ENCODE measurements at places on chromosomes 4 and X.

GRCh38 chr4:95601356-95601755, 52.6 kb upstream of the UNC5C start:
- no peak for DNase-seq

DNA sequence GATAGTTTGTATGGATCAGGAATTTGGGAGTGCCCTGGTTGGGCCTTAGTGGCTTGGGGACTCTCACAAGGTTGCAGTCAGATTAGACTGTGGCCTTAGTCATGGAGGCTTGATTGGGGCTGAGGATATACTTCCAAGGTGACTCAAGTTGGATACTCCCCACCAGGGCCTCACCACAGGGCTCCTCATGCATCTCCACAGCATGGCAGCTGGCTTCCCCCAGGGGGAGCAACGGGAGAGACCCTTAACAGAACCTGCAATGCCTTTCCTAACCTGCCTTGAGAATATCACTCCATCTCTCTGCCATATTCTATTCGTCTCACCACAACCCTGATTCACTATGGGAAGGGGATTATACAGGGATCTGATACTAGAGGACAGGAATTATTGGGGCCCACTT, 161.9 kb downstream of the RELL1 start:
- DNase-seq, result no peak

GRCh38 chrX:19541196-19541595, 25.9 kb upstream of the MAP3K15 start:
- no peak for DNase-seq

- no peak for DNase-seq
Measured at GRCh38 chr4:153501578-153501977, 35.4 kb downstream of the TMEM131L start.

DNA sequence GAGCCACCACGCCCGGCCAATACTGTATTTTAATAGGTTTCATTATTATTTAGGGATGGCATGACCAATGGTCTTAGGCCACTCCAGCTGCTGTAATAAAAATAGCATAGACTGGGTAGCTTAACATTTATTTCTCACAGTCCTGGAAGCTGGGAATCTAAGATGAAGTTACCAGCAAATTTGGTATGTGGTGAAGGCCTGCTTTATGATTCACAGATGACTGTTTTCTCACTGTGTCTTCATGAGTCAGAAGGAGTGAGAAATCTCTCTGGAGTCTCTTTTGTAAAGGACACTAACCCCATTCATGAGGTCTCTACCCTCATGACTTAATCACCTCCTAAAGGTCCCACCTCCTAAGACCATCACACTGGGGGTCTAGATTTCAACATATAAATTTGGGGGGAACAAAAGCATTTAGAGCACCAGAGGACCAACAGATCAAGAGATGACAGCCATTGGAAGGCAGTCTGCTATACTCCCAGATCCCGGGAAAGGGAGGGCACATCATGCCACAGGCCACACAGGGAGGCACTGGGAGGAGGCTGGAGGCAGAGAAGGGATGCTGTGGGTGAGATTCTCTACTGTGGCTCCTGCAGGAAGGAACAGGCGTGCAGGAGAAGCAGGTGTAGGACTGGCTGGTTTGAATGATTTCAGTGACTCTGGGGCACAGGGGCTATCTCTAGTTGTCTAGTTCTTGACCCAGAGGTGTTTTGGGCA, 335.8 kb upstream of the SFRP2 start:
- DNase-seq, result no peak

DNA sequence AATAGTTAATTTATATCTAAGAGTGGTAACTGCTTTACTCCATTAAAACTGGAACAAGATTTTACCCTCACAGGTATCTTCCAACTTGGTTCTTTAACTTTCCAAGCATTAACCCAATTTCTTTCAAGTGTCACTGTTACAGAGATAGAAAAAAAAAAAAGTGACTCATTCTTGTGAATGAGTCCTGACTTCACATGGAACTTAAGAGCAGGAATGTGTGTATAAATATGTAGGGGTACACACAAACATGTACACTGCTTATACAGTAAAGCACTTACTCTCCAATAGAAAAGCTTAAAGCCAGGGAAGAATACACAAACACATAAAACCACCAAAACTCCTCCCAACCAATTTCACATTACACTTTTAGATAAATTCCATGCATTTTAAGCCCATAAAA, 38.8 kb downstream of the TAPT1 start:
- DNase-seq, result no peak

GRCh38 chr4:4326166-4326565, 36.1 kb downstream of the ZBTB49 start:
- DNase-seq, result no peak

- no peak for DNase-seq
Measured at GRCh38 chr4:34178476-34178875, 2065.8 kb downstream of the ARAP2 start.
